Dorsolateral prefrontal cortex (tissue), 122 donors: ENCODE measurements at places on chromosomes 4 and X. TPM values are rescaled to one million over a fixed set of nuclear protein-coding genes. Genes with fewer than 3 reads are reported as not detected.

GRCh38 chrX:17465201-17465600 lies 90.2 kb downstream of the NHS start:
- no peak for DNase-seq

- no peak for DNase-seq
Measured at GRCh38 chrX:18935893-18936292, 48.0 kb downstream of the PHKA2 start.

- no peak for DNase-seq
Measured at GRCh38 chr4:13577660-13578059, 33.4 kb upstream of the NKX3-2 start.

DNA sequence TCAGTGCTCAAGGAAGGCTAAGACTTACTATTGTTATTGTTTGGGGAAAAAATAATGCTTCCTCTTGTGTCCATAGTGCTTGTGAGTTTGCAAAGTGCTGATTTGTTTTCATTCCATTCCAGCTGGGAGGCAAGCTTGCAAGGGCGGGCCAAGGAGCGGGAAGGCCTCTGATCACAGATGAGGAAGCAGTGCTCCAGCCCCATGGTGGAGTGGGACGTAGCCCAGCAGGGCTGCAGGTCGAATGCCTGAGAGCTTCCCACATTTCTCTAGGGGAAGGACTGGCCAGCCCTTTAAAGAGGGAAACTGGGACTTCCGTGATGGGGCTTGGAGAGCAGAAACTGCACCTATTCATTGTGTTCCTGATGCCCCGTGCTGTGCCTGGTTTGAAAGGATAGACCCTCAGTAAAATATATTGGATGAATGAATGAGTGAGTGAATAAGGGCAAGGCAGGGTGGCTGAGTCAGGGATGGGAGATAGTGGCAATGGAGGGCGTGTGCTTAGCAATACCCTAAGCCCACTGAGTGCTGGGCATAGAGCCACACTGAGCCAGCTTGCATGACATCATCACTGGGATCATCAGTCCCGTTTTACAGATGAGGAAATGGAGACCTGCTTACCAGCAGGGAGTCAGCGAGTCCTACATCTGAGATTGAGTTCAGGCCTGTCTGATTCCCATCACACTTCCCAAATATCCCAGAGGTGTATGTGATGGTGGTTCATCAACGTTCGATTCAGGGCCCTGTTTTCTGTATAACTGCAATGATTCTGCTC lies 17.9 kb upstream of the NSG1 start:
- DNase-seq, result no peak

Gene ACOT9
- total RNA-seq, result 19.7 TPM

DNA sequence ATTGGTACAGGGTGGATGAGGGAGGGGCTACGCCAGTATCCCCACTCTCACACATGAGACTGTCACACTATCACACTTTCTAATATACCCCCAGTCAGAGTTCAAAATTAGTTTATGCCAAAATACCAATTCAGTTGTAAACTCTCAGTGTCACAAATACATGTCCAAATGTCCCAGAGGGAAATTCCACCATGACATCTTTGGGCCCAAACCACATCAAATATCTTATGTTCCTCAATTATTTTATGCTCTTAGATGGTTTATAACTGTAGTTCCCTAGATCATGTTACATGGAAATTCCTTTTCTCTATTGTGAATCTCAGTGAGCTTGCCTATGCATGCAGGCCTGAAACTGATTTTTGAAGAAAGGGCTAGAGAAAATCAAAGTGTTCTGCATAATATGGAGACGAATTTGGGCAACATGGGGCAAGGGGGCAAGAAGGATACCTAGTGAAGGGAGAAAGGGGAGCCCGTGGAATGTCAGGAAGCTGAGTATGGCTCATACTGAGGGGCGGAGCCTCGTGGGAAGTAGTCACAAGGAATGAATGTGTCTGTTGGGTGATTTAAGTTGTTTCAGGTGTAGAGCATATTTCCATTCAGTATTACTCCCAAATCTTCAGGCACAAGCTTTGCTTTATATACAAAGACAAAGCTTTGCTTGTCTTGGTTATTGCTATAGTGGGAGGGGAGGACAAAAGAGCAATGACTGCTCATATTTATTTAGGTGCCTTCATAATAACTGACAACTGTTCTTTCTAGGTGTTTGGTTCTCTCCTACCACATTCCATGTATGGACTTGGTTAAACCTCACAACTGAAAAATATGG lies 40.8 kb downstream of the CLNK start:
- no peak for DNase-seq

Gene SCRG1
- 29.3 TPM for total RNA-seq

- DNase-seq, result no peak
Measured at GRCh38 chr4:150541681-150542080, 40.3 kb upstream of the MAB21L2 start.

GRCh38 chr4:158808399-158808798 lies 39.6 kb downstream of the FNIP2 start:
- no peak for DNase-seq

- DNase-seq, result no peak
Measured at GRCh38 chr4:153573221-153573620, 107.1 kb downstream of the TMEM131L start.

Gene PRKG2
- total RNA-seq, result 3.5 TPM

DNA sequence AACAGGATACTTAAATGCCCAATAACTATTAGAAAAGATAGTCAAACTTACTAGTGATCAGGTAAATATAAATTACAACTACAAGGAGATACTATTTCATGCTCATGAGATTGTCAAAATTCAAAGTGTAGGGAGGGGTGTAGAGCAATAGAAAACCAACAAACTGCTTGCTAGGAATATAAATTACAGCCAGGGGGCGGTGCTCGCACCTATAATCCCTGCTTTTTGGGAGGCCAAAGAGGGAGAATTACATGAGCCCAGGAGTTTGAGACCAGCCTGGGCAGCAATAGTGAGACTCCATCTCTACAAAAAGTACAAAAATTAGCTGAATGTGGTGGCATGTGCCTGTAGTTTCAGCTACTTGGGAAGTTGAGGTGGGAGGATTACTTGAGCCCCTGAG lies 556.5 kb upstream of the NR3C2 start:
- DNase-seq, result no peak

DNA sequence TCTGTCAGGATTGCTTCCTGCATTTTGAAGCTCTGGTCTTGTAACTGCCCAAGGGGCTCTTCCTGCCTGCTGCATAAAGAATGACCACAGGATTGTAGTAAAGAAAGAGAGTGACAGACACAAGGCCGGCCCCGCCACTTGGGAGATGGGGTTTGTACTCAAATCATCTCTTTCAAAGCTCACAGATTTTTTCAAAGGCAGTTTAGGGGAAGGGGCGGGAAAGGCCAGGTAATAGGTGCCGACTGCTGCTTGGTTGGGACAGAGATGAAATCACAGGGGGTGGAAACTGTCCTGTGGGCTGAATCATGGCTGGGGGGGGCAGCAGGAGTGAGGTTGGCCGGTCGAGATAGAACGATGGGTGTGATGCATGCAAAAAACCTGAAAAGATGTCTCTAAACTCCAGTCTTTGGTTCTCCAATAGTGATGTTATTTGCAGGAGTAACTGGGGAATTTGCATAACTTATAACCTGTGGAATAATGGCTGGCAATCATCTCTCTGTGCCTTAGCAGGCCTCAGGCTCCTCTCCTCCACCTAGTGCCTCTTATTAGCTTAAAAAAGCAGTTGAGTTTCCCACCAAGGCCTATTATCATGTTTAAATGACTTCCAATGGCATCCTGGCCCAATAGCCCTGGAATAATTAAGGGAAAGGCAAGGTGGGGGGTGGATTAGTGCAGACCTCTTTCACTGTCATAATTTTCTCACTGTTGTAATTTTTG lies 778.4 kb upstream of the FRG1 start:
- DNase-seq, result no peak

DNA sequence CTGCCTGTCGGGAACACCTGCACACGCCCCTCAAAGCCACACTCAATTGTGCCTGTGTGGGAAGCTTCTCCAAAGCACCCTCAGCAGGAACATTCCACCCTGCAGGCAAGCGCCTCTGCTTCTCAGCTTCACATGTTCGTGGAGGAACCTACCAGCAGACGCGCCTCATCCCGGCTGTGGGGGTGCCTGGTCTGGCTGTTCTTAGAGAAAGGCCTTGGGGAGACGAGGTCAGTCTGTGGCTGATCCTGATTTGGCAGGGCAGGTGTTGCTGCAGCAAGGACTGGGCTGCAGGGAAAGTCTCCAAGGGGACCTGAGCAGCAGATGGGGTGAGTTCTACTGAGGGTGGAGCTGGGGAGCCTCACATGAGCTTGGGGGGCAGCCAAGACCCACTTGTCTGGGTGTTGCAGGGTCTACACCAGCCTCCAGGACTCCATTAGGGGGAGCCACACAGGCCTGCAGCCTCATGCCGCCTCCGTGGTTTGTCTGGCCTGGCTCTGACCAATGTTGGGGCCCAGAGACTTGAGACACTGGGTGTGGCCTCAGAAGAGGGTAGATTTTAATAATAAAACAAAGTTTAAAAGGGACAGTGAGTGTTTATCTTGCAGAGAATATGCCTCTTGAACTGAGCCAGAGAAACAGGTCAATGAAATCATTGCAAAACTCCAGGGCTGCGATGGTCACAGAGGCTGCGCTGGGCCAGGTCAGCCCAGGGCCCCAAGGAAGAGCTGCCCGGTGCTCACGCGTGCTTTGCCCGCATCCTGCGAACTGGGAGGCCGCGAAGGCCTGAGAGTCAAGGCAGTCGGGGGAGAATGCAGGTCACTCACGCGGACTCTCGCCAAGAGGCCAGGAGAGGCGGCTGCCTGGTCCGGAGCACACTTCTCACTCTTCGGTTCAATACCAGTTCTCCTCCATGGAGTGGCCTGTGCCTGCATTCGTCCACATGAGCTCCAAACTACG lies 21.1 kb downstream of the RNF212 start:
- no peak for DNase-seq

GRCh38 chrX:150967786-150968185 lies 15.3 kb upstream of the HMGB3 start:
- DNase-seq, result no peak

DNA sequence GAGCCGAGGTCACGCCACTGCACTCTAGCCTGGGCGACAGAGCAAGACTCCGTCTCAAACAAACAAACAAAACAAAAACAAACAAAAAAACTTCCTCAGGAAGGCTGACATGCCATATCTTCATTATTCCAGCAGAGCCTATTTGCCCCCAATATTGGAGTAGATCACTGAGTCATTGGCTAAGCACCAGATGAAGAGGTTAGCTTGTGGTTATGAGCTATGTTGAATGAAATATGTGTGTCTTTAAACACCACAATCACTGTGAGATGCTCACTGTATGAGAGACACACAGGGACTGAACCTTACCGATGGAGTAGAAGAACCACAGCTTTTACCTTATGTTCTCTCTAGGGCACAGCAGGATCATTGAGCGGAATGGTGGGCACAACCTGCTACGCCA lies 122.1 kb upstream of the EOLA2 start:
- DNase-seq, result no peak

DNA sequence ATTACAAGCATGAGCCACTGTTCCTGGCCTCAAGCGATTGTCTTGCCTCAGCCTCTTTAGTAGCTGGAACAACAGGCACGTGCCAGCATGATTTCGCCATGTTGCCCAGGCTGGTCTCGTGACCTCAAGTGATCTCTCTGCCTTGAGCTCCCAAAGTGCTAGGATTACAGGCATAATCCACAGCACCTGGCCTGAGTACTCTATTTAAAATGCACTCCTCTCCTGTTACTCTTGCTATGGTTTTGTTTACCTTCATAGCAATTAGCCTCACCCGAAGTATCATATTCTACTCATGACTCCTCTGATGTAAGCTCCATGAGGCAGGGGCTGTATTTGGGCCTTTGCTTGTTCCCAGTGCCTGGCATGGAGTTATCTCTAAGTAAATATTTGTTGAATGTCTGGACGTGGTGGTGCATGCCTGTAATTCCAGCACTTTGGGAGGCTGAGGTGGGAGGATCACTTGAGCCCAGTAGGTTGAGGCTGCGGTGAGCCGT lies 92.5 kb upstream of the SLC34A2 start:
- DNase-seq, result no peak

Gene PCYT1B
- 25.3 TPM for total RNA-seq

Gene GSPT2
- 16.0 TPM for total RNA-seq

Gene SLC6A14
- not detected for total RNA-seq

Gene MUC7
- not detected for total RNA-seq

Gene ANTXR2
- total RNA-seq, result 11.1 TPM

Gene NRK
- 0.10 TPM for total RNA-seq

DNA sequence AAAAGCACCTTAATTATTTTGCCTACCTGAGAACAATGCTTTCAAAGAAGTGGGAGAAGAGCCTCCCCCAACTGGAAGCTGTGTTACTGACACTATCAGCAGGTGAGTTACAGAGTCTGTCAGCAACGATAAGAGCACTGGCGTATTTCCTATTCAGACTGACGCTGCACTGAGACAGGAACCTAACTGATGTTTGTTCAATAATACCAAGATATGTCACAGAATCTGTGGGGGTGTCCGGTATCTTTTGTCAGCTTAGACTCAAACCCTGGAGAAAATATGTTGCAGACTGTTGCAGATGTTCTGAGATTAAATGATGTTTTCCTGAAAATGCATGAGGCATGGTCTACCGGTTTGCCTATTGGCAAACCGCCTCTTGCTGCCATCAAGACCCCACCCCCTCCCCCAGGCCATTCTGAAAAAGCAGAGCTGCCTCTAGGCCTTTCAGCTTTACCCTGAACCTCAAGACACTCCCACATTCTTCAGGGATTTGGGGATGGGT lies 115.2 kb upstream of the KIT start:
- DNase-seq, result no peak

- DNase-seq, result no peak
Measured at GRCh38 chr4:119930546-119930945, 136.1 kb downstream of the MAD2L1 start.

Gene RHOXF2
- not detected for total RNA-seq

DNA sequence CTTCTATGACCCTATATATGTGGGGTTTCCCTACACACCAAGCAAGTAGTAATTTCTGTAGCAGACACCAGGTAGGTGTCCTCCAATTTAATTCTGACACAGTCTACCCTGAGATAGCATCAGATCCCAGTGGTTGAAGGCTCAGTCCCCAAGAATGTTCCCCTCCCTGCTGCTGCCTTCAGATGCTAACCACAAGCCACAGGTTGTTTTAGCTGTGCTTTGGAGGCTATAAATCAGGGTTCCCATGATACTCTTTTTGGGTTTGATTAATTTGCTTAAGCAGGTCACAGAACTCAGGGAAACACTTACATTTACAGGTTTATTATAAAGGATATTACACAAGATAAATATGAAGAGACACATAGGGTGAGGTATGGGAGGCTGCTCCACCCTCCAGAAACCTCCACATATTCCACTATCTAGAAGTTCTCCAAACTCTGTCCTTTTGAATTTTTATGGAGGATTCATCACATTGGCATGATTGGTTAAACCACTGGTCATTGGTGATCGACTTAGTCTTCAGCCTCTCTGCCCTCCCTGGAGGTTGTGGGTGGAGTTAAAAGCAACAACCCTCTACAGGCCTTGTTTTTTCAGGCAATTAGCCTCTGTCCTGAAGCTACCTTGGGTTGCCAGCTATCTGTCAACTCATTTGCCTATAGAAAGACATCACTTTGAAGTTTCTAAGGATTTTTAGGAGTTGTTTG lies 50.8 kb downstream of the GRIA2 start:
- DNase-seq, result no peak
